ENCODE measurements at places on chromosomes 6 and 20.

GRCh38 chr20:51393571-51393970 is 148.9 kb downstream of the NFATC2 start:
- no peaks in the 10 kb centered on the region for H3K36me3 ChIP-seq
- no peak overlapping the region for H3K27ac ChIP-seq
- H3K4me1 ChIP-seq: peaks cover 63% of the 10 kb centered on the region
- H3K4me3 ChIP-seq: no peak overlapping the region

GRCh38 chr6:18632670-18633410 is 245.7 kb downstream of the RNF144B start:
- DNase-seq: no peak
- H3K27ac ChIP-seq: no peak overlapping the region
- no peak overlapping the region for H3K4me3 ChIP-seq
- peaks cover 4% of the 10 kb centered on the region for H3K4me1 ChIP-seq

DNA sequence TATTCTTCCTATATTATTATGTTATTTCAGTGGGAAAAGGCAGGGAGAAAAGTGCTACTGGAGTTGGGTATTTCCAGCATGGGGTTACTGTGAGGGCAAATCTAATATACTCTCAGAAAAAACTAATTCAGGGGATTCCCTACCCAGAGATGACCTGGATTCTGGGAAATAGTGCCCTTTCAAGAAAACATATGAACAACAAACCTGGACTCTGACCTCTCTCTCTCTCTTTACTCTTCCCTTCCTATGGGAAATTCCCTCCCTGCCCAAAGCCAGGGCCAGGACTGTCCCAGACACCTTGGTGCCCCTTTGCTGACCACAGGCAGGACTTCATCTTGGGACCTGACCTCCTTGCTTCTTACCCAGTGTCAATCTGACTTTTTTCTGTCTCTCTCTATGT is 1.6 kb upstream of the UBD start:
- H3K27me3 ChIP-seq: peaks cover 73% of the 10 kb centered on the region
- no peak overlapping the region for H3K4me3 ChIP-seq
- no peak for DNase-seq
- H3K36me3 ChIP-seq: peaks cover under 1% of the 10 kb centered on the region
- peaks cover 33% of the 10 kb centered on the region for H3K4me1 ChIP-seq

DNA sequence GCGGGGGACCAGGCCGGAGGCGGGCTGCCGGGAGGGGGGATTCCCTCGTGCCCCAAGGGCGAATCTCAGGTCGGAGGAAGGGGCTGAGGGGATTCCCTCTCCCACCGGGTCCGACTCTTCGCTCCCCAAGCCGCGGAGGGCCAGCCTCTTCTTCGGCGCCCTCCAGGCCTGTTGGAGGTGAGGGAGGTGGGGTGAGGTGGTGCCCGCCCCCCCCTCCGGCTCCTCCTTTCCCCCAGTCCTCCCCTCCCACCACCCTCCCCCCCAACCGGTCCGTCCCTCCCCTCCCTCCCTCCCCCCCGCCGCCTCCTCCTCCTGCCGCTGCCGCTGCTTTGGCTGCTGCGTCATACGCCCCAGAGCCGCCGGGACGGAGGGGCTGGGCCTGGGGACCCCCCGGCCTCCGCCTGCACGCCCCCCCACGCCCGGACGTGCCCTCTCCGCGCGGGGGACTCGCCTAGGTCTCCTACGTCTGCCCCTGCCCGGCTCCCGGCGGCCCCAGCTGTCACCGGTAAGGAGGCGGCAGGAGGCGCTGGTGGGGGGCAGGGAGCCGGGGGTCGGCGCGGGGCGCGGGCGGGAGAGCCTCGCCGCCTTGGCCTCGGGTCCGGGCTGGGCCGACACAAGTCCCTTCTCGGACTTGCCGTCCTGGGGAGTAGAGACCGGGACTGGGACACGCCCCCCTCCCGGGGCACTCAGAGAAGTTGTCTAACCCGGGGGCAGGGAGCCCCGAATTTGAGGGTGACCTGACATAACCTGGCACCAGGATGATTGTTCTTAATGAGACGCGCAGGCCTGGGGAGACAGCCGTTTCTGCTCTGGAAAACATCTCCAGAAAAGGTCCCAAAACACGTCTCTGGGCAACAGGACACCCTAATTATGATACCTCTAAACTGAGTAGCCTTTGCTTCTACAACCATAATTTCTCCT is at the start of gene PHF1:
PHF1 (plus strand) TSS at position 304 of the 921 bp plus-strand sequence. CDS start 1,250 bp downstream, outside the sequence.
- H3K27ac ChIP-seq: peak within 1 kb of the TSS; percentile 98
- H3K4me1 ChIP-seq: peaks cover 29% of the 10 kb centered on the region
- peak within 1 kb of the TSS; percentile 83 for H3K4me3 ChIP-seq
- H3K36me3 ChIP-seq: peaks cover 50% of the 10 kb centered on the region

DNA sequence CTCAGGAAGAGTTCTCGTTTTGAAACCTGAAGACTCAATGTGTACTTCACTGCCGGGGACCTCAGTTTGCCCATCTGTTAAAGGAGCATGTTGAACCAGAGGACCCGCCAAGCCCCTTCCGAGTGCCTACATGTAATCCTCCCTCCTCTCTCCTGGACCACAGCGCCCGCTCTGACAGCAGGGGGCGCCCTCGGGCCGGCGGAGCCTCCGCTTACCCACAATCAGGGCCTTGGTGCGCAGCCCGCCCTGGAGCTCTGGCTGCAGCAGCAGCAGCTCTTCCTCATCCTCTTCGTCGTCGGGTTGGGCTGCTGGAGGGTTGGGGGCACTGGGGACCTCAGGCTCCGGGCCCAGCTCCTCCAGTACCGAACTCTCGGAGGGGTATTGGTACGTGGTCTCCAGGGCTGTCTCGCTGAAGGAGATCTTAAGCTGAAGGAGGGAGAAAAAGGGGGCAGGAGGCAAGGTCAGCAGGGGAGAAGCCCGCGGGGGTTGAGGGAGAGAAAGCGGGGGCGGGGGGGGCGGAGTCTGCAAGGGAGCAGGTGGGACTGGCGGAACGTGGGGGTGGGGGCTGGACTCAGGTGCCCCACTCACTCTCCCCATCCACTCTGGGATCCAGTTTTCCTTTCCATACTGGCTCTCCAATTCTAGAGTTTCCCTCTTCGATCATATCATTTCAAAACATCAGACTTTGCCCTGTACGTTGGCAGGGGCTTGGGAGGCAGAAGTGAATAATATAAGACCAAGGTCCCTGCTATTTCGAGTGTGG is 6.3 kb upstream of the DHX16 start:
- H3K27ac ChIP-seq: no peak overlapping the region
- H3K4me1 ChIP-seq: peaks cover 38% of the 10 kb centered on the region
- no peaks in the 10 kb centered on the region for H3K27me3 ChIP-seq
- H3K4me3 ChIP-seq: peak overlapping the region; percentile 61
- DNase-seq: peak; percentile 94
- peaks cover 19% of the 10 kb centered on the region for H3K36me3 ChIP-seq

GRCh38 chr6:151445482-151445881 is 6.4 kb downstream of the RMND1 start:
- H3K4me3 ChIP-seq: no peak overlapping the region
- H3K27me3 ChIP-seq: no peaks in the 10 kb centered on the region
